Neural progenitor cell (in vitro differentiated cells): ENCODE measurements at places on chromosomes 7 and 10.
A peak's percentile ranks its signal among the peaks of the same experiment; 100 is the strongest.

DNA sequence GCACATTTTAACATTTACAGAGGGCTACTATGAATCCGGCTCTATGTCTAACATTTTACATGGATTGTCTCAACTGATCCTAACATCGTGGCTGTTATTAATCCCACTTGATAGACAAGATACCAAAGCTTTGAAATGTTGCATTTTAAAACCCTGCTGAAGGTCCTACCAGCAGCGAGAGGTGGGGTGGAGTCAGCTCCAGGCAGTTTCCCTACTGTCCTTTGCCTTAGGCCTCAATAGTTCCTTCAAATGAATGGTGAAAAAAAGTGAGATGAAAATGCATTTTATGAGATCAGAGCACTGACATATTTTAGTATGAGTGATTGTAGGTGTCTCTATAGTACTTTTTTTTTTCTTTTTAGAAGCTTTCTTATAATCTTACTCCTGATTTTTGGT is 26.6 kb downstream of the BAIAP2L1 start:
- no peak for DNase-seq

- DNase-seq, result no peak
These were observed 622.5 kb downstream of the PARD3 start for GRCh38 chr10:34192646-34193045.

DNA sequence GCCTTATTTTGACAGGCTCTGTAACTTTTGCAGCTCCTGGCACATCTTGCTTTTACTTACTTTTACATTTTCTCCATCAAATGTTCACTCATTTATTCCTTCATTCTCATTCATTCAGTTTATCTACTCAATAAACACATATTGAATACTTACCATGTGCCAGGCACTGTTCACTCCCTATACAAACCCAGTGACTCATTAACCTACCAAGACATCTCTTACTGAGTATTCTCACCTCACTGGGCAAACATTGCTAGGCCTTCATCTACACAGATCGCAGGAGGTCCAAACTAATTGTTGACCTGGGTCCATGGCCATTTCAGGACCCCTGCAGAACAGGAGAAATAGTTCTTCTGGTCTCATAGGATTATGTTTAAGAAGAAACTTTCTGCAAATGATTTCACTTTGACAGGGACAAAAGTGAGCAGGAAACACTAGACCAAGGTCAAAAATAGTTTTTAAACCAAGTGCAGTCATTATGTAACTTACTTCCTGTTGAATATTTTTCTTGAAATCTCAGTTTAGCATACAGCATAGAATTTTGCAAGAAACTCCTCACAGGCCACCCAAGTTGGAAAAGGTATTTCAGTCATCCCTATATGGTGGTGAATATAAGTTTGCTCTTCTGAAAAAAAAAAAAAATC is 17.6 kb downstream of the SLC26A4 start:
- DNase-seq, result no peak

DNA sequence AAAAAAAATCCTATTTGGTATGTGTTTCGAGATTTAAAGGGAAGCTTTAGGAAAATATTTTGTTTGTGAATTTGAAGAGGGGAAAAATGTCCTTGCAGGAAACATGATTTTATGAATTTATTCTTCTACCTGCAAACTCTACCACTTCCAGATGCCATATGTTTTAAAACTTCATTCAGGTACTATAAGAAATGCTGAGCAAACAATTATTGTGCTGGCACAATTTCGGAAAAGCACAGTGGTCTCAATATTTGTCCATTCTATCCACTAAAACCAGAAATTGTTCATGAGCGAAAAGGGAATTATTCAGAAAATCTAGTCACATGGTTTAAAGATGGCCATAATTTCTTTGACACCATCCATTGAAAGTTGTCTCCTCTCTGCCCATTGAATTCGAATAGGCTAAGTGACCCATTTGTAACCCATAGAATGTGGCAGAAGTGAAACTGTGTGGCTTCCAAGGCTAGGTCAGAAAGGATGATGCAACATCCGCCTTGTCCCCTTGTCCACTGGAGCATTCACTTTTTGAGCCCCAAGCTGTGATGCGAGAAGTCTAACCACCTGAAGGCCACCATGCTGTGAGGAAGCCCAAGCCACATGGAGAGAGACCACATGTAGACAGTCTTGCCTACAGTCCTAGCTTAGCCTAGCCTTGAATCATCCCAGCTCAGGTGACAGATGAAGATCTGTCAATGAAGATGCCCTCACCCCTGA is 189.8 kb upstream of the PRKCQ start:
- DNase-seq, result no peak

GRCh38 chr10:33777223-33777622 is 442.8 kb upstream of the NRP1 start:
- no peak for DNase-seq

GRCh38 chr7:47803846-47804245 is 144.4 kb downstream of the PKD1L1 start:
- no peak for DNase-seq

DNA sequence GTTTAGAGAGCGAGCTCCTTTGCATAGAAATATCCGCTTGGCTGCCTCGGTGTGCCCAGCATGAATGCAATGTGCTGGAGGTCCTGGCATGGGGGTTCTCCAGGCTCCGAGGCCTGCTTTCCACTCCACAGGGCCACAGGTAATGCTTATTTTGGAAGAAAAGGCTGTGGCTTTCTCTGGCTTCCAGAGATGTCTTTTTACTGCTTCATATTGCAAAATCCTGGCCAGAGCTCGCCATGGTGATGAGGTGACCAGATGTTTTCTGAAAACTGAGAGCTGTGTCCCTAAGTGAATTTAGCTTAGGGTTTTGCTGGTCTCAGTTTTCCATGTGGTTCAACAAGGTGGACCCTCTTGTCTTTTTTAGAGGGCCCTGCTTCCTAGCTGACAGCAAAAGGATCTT is 65.2 kb downstream of the BMPER start:
- DNase-seq, result no peak

GRCh38 chr10:59844436-59844835 is 61.9 kb downstream of the CCDC6 start:
- DNase-seq, result no peak

- DNase-seq, result no peak
These were observed 31.5 kb upstream of the KMT2E start for GRCh38 chr7:104982308-104983075.

GRCh38 chr10:44936314-44936975 is 23.2 kb upstream of the RASSF4 start:
- no peak for DNase-seq

- DNase-seq, result no peak
These were observed 54.0 kb downstream of the RAPGEF5 start for GRCh38 chr7:22302951-22303423.

DNA sequence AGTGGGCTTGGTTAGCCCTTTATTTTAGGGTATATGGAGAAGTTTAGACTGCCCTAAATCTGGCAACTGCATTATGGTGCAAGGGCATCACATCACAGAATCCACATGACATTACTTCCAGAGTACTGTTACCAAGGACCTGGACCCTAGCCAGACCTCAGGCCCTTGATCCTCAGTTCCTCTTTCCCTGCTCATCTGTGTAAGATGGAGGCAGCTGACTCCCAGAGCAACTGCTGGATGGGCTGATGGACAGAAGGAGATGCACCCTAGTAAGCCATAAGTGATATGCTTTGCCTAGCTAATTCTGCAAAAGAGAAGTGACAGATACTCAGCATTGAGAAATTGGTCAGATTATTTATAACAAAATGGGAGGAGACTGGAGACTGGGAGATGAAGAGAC is 131.7 kb downstream of the DYNC1I1 start:
- no peak for DNase-seq

DNA sequence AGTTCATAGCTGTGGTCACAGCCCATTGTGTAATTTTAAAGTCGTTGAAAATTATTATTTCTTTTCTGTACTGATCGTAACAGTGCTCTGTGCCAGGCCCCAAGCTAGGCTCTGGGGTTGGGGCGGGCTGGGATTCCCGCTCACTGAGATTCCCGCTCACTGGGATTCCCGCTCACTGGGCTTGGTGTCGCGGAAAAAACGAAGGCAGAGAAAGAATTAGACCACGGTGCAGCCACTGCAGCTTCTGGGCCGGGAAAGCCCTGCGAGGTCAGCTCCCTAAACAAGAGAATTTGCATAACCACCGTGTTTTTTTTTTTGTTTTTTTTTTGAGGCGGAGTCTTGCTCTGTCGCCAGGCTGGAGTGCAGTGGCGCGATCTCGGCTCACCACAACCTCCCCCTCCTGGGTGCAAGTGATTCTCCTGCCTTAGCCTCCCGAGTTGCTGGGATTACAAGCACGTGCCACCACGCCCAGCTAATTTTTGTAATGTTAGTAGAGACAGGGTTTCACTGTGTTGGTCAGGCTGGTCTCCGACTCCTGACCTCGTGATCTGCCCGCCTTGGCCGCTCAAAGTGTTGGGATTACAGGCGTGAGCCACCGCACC is 31.2 kb downstream of the FOXK1 start:
- DNase-seq, result peak; percentile 40

GRCh38 chr7:141201145-141201885 is 127.5 kb downstream of the TMEM178B start:
- DNase-seq, result peak; percentile 30

- peak; percentile 48 for DNase-seq
These were observed 133.9 kb downstream of the ANLN start for GRCh38 chr7:36523371-36524101.

DNA sequence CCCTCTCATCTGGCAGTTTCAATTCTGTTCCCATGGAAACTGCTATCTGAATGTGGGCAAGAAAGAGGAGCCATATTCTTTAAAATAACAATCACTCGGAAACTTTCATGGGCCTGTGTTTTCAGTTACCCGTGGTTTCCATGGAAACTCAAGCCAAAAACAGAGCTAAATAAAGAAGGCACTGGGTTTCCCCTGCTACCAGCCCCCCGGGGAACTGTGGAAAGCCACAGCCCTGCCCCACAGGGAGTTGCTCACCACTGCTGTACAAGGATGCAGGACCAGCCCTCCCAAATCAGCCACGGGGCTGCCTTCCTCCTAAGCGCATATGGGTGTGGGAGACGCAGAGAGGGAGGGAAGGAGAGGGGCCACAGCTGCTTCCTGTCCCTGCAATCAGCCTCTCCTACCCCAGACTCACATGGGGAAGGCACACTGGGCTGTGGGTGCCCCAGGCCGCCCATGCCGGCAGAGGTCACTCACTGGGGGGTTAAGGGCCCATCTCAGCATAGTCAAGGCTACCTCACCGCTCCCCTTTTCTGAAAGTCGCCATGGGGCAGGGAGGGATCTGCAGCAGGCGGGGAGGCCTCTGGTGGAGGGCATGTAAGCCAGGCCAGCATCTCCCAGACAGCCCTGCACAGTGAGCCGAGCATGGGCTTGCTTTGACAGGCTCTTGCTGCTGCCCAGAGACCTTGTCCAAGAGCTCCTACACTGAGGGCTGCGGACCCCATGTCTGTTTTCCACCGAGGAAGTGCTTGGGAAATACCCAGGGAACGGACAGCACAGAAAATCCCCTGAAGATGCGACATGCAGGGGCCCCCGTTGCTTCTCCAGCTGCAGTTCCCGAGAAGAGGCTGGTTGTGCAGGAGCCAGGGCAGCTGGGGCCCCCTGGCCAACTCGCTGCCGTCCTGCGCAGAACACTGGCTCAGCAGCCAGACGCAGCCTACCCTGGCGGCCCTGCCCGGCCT is 157.3 kb upstream of the PPP2R2D start:
- peak; percentile 23 for DNase-seq

DNA sequence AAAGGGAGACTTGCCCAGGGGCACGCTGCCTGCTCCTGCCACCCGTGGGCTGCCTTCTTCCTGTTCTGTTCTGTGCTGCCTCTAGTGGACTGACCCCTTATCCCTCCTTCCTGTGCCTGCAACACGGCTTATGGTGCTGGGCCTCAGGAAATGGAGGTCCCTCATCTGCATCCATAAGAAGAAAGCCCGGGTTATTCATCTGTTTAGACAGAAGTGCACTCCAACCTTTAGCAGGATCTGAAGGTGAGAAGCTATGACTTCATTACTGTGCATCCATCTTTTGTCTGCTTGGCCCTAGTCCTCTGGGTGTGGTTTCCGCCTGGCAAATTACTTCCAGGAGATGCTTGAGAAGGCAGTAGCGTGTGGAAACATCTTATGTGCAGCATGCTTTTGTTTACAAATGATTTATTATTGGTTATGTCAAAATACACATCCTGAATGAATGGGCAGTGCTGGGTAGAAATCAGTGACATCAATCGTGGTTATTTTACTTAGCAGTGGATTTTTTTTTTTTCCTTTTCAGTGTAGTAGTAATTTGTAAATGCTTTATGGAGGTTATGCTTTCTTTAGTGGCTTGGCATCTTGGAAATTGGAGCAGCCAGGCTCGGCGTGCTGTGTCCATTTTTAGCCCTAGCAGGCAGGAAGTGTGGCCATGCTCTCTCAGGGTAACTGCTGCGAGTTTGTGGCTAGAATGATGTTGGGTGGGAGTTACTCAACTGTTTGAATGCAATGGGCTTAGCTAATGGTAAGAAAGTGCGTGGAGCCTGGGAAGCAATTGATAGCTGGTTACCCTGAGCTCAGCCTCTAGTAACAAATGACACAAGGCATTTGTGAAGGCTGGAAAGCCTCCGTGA is 12.7 kb downstream of the PTPRE start:
- DNase-seq, result no peak

GRCh38 chr10:112640638-112641037 is 193.6 kb downstream of the VTI1A start:
- DNase-seq, result no peak

GRCh38 chr10:103244666-103245271 is 918 bp upstream of the RPEL1 start:
- peak; percentile 81 for DNase-seq

- no peak for DNase-seq
These were observed 154.1 kb upstream of the AHR start for GRCh38 chr7:17144322-17144721.

DNA sequence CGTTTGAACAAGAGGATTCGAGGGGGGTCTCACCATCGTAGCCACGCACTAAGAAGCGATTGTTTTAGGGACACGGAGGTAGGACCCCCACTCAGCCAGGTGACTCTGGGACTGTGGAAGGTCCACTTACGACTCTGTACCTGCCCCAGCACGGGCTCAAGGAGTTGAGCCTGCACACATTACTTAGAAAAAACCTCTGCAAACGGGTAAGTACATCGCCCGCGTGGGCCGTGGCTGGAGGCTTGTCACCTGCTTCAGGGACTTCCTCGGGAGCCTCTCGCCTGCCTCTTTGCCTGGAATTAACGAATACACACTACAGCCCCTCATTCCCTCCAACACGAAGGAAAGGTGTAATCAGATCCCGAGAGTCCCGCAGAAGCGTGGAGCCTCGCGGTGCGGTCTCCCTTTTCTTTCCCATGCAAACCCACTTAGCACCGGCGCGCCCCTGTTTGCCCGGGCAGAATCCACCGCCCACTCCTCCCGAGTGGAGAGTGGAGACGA is 826 bp downstream of the PODXL start:
- peak; percentile 28 for DNase-seq

- no peak for DNase-seq
These were observed 24.1 kb upstream of the MYH16 start for GRCh38 chr7:99248391-99249095.
